Renal cortex interstitium (tissue), 15 donors: ENCODE measurements at places on chromosomes 6 and 20. TPM values are rescaled to one million over a fixed set of nuclear protein-coding genes. Genes with fewer than 3 reads are reported as not detected.
A peak's percentile ranks its signal among the peaks of the same experiment; 100 is the strongest.

GRCh38 chr20:45918182-45918737 is 6.3 kb upstream of the PLTP start:
- peak; percentile 21 for DNase-seq

Gene ETV7
- 0.10 TPM for polyA plus RNA-seq

Gene HTR1B
- polyA plus RNA-seq = 0.27 TPM

DNA sequence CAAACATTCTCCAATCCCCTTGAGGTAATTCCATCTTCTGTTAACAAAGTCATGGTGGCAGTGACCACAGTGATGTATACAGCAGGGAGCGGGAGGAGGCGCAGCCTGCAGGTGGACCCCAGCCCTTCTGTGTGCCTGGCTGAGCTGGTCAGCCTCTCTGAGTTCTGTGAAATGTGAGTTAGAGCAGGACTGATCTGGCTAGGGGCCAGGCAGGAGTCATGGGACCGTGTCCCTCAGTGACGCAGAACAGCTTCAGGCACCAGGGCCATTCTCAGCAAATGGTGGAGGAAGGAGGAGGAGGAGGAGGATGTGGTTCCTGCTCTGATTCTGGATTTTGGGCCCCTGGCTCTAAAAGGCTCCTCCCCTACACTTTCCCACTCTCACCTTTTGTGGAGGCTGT is 6.9 kb downstream of the PHACTR3 start:
- DNase-seq = no peak

DNA sequence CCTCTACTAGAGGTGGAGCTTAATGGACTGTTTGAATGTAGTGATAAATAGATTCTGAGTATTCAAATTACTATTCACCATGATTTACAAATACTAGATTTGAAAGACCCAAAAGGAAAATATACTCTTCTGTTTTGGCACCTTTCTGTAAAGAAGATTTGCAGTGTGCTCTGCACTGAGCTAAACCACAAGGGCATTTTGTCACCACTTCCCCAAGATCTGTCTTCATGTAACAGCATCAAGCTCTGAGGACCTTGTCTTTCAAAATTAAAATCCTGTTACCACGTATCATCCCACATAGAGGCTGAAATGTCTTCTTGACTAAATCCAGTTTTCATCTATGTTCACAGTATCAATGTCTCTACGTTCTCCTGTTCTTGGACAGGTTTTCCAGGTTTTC is 3.3 kb upstream of the PGK2 start:
- DNase-seq = no peak

GRCh38 chr6:8939615-8940014 is 504.3 kb upstream of the SLC35B3 start:
- no peak for DNase-seq

Gene PTCHD4
- polyA plus RNA-seq = 0.88 TPM

DNA sequence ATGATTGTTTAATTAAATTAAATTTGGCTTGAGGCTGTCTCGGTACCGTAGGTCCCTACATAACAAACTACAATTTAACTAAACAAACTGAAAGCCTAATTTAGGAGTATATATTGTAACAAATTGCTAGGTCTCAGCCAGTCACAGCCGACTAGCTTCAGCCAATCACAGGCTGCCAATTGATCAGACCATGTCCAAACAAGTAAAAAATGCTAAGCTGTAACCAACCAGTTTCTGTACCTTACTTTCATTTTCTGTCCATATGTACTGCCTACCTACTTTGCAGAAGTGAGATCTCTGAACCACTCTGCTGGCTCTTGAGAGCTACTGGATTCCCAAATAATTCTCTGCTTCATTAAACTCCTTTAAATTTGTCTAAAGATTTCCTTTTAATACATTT is 648.0 kb upstream of the GJE1 start:
- DNase-seq = no peak

Gene CST3
- polyA plus RNA-seq = 175 TPM

Gene PAK5
- 0.42 TPM for polyA plus RNA-seq
